ENCODE measurements at places on chromosomes 11 and 22. TPM values are rescaled to one million over a fixed set of nuclear protein-coding genes. Genes with fewer than 3 reads are reported as not detected.

Gene CFAP300
- total RNA-seq, result 2.0 TPM

Gene PRR33
- total RNA-seq, result not detected

Gene MSANTD2
- 22.4 TPM for total RNA-seq

Gene ALG9
- 83.2 TPM for total RNA-seq

Gene APOBEC3C
- total RNA-seq, result not detected

Gene CNGA4
- 0.41 TPM for total RNA-seq

Gene SLC22A8
- 1.2 TPM for total RNA-seq

Gene CHEK2
- 4.1 TPM for total RNA-seq

Gene MMP12
- not detected for total RNA-seq

Gene OR5P2
- total RNA-seq, result not detected

Gene SLC17A6
- total RNA-seq, result 11.8 TPM

Gene OR5W2
- not detected for total RNA-seq

Gene OVCH2
- total RNA-seq, result not detected

Gene DDIAS
- 1.6 TPM for total RNA-seq

Gene VPREB1
- total RNA-seq, result not detected

Gene VWA5A
- 11.0 TPM for total RNA-seq

Gene NAALAD2
- 6.9 TPM for total RNA-seq

Gene ABCC8
- 8.6 TPM for total RNA-seq

Gene C11orf16
- total RNA-seq, result not detected

Gene LARGE2
- 0.41 TPM for total RNA-seq

Gene ADAMTS8
- 2.4 TPM for total RNA-seq

Gene FLRT1
- total RNA-seq, result 4.5 TPM

Gene PGA4
- total RNA-seq, result 0.82 TPM

Gene HYLS1
- 13.9 TPM for total RNA-seq

Gene KREMEN1
- 6.9 TPM for total RNA-seq

Gene SERPING1
- 7.3 TPM for total RNA-seq

Gene MYEOV
- not detected for total RNA-seq

Gene HPX
- total RNA-seq, result 0.82 TPM

Gene TRIM6
- 0.41 TPM for total RNA-seq

Gene SLC6A5
- not detected for total RNA-seq

Gene ANO9
- total RNA-seq, result not detected

Gene OR52E5
- not detected for total RNA-seq

Gene SCN4B
- total RNA-seq, result 5.7 TPM

Gene OR6A2
- total RNA-seq, result 0.41 TPM

Gene PATL1
- 4.5 TPM for total RNA-seq

Gene HBE1
- total RNA-seq, result 15.1 TPM

Gene ACRV1
- 0.82 TPM for total RNA-seq

Measured in frontal cortex (tissue), 4 donors.